ENCODE measurements at places on chromosomes 1 and 21. TPM values are rescaled to one million over a fixed set of nuclear protein-coding genes. Genes with fewer than 3 reads are reported as not detected.

- no peaks in the 10 kb centered on the region for H3K4me1 ChIP-seq
- DNase-seq: no peak
- no peak overlapping the region for H3K4me3 ChIP-seq
- H3K27ac ChIP-seq: no peak overlapping the region
- no peaks in the 10 kb centered on the region for H3K36me3 ChIP-seq
These were observed 133.1 kb downstream of the VAV3 start for GRCh38 chr1:107831921-107832320.

The RER1 gene
- total RNA-seq: 58.2 TPM

- no peaks in the 10 kb centered on the region for H3K4me1 ChIP-seq
- H3K36me3 ChIP-seq: no peaks in the 10 kb centered on the region
- no peak overlapping the region for H3K4me3 ChIP-seq
These were observed 11.9 kb downstream of the FASLG start for GRCh38 chr1:172670791-172671190.

The SLC44A5 gene
- total RNA-seq: 3.0 TPM

GRCh38 chr21:28737674-28738419 lies 254.8 kb downstream of the LTN1 start:
- no peaks in the 10 kb centered on the region for H3K27me3 ChIP-seq
- no peak overlapping the region for H3K27ac ChIP-seq
- no peaks in the 10 kb centered on the region for H3K4me1 ChIP-seq

GRCh38 chr1:162626094-162626493 lies 6.2 kb upstream of the DDR2 start:
- no peak overlapping the region for H3K27ac ChIP-seq
- DNase-seq: no peak
- H3K36me3 ChIP-seq: no peaks in the 10 kb centered on the region
- no peak overlapping the region for H3K4me3 ChIP-seq
- H3K4me1 ChIP-seq: no peaks in the 10 kb centered on the region

- DNase-seq: no peak
- H3K4me3 ChIP-seq: no peak overlapping the region
- no peaks in the 10 kb centered on the region for H3K36me3 ChIP-seq
- no peak overlapping the region for H3K27ac ChIP-seq
These were observed 258.3 kb downstream of the FAF1 start for GRCh38 chr1:50701706-50702317.

- H3K36me3 ChIP-seq: no peaks in the 10 kb centered on the region
- H3K4me1 ChIP-seq: peaks cover 11% of the 10 kb centered on the region
- H3K27ac ChIP-seq: no peak overlapping the region
- H3K27me3 ChIP-seq: no peaks in the 10 kb centered on the region
- H3K4me3 ChIP-seq: no peak overlapping the region
These were observed 23.1 kb upstream of the RAP1A start for GRCh38 chr1:111596499-111596898.

- H3K4me3 ChIP-seq: no peak overlapping the region
- DNase-seq: no peak
- peaks cover 4% of the 10 kb centered on the region for H3K4me1 ChIP-seq
- no peaks in the 10 kb centered on the region for H3K27me3 ChIP-seq
- no peak overlapping the region for H3K27ac ChIP-seq
These were observed 87.2 kb upstream of the CNIH3 start for GRCh38 chr1:224528900-224529299.

- no peaks in the 10 kb centered on the region for H3K36me3 ChIP-seq
- DNase-seq: no peak
- H3K4me1 ChIP-seq: no peaks in the 10 kb centered on the region
- no peak overlapping the region for H3K4me3 ChIP-seq
- no peak overlapping the region for H3K27ac ChIP-seq
These were observed 131.9 kb upstream of the BEND5 start for GRCh38 chr1:48908606-48909005.

DNA sequence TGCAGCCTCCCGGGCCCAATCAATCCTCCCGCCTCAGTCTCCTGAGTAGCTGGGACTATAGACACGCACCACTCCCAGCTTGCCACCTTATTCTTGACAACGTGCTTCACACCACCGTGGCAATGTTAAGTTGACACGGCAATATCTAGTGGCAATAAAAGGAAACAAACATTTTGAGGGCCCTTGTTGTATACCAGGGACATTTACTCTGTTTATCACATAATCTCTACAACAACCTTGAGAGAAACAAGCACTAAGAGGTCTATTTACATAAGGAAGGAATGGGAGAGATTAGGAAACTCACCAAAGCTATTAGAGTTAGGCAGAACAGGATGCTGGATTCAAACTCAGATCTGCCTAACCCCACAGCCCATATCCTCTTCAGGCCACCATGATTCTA lies 3.1 kb downstream of the KLHDC8A start:
- H3K36me3 ChIP-seq: no peaks in the 10 kb centered on the region
- no peak overlapping the region for H3K4me3 ChIP-seq
- no peak overlapping the region for H3K27ac ChIP-seq
- H3K4me1 ChIP-seq: no peaks in the 10 kb centered on the region
- no peak for DNase-seq

- H3K36me3 ChIP-seq: no peaks in the 10 kb centered on the region
- no peaks in the 10 kb centered on the region for H3K27me3 ChIP-seq
- peak overlapping the region; percentile 72 for H3K27ac ChIP-seq
- no peak for DNase-seq
- H3K4me3 ChIP-seq: no peak overlapping the region
- peaks cover 14% of the 10 kb centered on the region for H3K4me1 ChIP-seq
These were observed 6.8 kb upstream of the TRNP1 start for GRCh38 chr1:26986658-26987057.

DNA sequence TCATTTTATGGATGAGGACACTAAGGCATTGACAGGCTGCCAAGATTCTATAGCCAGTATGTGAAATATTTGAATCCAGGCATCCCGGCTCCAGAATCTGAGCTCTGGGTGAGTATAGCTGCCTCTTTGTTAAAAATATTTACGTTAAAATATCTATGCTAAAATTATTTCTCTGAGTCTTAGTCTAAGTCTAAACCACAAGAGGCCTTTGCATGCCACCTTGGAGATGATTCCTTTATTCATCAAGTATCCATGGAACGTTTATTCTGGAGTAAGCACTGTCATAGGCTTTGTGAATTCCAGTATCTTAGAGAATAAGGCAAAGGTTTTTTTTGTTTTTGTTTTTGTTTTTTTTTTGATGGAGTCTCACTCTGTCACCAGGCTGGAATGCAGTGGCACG lies 116.4 kb downstream of the GREM2 start:
- H3K4me1 ChIP-seq: no peaks in the 10 kb centered on the region
- no peaks in the 10 kb centered on the region for H3K36me3 ChIP-seq
- H3K27ac ChIP-seq: no peak overlapping the region
- no peak for DNase-seq
- H3K27me3 ChIP-seq: no peaks in the 10 kb centered on the region

DNA sequence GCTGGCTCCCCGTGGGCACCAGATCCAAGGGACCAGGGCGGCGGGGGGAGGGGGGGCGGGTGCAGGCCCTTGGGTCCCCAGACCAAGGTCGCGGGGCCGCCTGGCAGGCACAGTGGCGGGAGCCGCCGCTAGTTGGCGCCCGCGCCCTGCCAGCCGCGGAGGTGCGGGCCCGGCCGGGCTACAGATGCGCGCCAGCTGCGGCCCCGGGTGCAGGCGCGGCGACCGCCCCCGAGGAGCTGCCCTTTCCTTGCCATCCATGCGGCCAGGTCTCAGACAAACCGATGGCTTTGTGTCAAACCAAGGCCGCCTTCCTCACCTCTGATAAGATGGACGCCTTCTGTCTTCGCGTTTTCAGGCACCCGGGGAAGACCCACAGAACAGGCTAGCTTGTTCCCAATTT lies 2.2 kb upstream of the RUNX3 start:
- DNase-seq: peak; percentile 56
- peaks cover 6% of the 10 kb centered on the region for H3K27me3 ChIP-seq
- no peak overlapping the region for H3K4me3 ChIP-seq
- H3K4me1 ChIP-seq: no peaks in the 10 kb centered on the region
- H3K36me3 ChIP-seq: no peaks in the 10 kb centered on the region

DNA sequence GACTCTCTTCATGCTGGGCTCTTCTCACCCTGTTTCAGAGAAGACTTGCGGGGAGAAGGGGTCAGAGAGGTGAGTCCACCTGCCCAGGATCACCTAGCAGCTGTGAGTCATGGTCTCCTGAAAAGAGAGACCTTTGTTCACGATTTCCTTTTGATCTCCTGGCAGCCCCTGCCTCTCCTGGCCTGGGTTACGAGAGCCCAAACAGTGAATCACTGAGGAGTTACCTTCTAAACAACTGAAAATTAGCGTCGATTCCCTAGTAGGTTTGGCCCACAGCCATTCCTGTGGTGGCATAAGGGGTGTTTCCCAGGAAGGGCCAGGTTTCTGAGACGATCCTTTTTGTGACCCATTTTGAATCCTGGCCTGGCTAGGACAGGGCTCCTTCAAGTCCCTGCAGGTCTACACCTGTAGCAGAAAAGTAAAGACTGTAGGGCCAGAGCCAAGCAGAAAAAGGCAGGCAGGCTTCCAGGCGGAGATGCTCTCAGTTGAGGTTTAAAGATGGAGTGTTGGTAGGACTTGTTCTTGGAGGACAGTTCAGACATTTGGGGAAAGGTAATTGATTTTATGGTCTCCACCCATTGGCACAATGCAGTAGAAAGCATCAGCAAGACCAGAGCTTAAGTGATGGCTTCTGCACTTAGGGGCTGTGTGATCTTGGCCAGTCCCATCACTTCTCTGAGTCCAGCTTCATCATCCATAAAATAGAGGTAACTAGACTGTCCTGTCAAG lies 2.1 kb upstream of the PLA2G2E start:
- no peak for DNase-seq
- H3K4me3 ChIP-seq: no peak overlapping the region
- H3K27ac ChIP-seq: no peak overlapping the region
- no peaks in the 10 kb centered on the region for H3K36me3 ChIP-seq
- H3K27me3 ChIP-seq: no peaks in the 10 kb centered on the region

The TFAP2E gene
- total RNA-seq: 0.18 TPM

GRCh38 chr1:212529211-212529741 lies 79.3 kb upstream of the ATF3 start:
- no peaks in the 10 kb centered on the region for H3K36me3 ChIP-seq
- no peaks in the 10 kb centered on the region for H3K4me1 ChIP-seq
- no peak overlapping the region for H3K27ac ChIP-seq

- no peak overlapping the region for H3K27ac ChIP-seq
- H3K27me3 ChIP-seq: no peaks in the 10 kb centered on the region
- H3K4me1 ChIP-seq: no peaks in the 10 kb centered on the region
- no peaks in the 10 kb centered on the region for H3K36me3 ChIP-seq
- DNase-seq: no peak
- no peak overlapping the region for H3K4me3 ChIP-seq
These were observed 246.5 kb downstream of the TOMM20 start for GRCh38 chr1:234881893-234882771.

DNA sequence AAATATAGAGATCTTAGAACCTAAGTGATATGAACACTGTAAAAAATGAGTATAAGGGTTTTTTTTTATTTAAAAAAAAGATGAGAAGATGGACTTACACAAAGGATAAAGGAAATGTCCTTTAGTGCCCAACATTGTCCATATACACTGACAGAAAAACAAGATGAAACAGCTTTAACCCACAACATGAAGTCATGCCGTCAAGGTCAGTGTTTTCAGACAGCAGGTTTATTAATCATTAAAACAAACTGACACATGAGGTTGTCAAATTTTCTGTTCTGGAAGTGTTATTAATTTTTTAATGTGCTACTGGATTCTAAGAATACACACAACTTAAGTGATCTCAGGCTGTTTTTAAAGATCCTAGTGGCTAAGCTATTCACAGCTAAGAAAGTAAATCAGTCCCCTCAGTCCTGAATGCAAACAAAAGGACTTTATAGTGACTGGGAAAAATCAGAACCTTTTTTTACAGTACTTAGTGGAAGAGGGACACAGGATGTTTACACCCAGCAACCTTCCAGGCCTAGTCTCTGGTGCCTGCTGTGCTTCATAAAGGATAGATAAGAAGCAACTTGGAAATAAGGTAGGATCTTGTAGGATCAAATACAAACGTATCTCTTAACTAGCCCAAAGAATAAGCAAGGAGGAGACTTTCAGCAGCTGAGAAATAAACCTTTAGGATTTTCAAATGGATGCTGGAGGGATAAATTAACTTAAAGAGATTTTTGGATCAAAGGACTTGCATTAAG lies 21.9 kb upstream of the PKN2 start:
- H3K4me1 ChIP-seq: peaks cover 19% of the 10 kb centered on the region
- H3K27me3 ChIP-seq: no peaks in the 10 kb centered on the region
- H3K4me3 ChIP-seq: no peak overlapping the region
- no peak for DNase-seq
- no peaks in the 10 kb centered on the region for H3K36me3 ChIP-seq

GRCh38 chr1:232695621-232696385 lies 65.9 kb upstream of the SIPA1L2 start:
- no peak overlapping the region for H3K27ac ChIP-seq

The ZFYVE9 gene
- total RNA-seq: 14.2 TPM

The TRIM45 gene
- 4.6 TPM for total RNA-seq

DNA sequence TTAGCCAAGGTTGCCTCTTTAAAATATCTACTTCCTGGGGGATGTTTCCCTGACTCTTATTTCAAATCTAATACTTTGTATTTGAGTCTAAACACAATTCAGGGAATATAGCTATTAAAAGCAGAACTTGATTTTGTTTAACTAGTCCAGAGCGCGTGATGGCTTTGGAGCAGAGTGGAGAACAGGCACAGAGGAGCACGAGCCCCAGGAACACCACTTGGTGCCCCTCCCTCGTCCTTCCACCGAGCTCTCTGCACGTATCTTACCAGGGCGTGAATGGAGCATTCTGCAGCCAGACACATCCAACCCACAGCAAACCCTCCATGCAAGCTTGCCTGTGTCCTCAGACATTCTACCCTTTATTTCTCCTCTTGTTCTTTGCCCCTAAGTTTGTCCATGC lies 14.1 kb downstream of the KIF26B start:
- no peak for DNase-seq
- H3K4me3 ChIP-seq: no peak overlapping the region
- no peak overlapping the region for H3K27ac ChIP-seq

The KRTAP19-3 gene
- total RNA-seq: not detected

GRCh38 chr21:29499734-29500343 lies 201.1 kb downstream of the BACH1 start:
- H3K4me1 ChIP-seq: no peaks in the 10 kb centered on the region
- no peaks in the 10 kb centered on the region for H3K36me3 ChIP-seq
- H3K4me3 ChIP-seq: no peak overlapping the region

- no peak for DNase-seq
- no peaks in the 10 kb centered on the region for H3K4me1 ChIP-seq
- no peaks in the 10 kb centered on the region for H3K36me3 ChIP-seq
- no peaks in the 10 kb centered on the region for H3K27me3 ChIP-seq
These were observed 213.8 kb downstream of the SIPA1L2 start for GRCh38 chr1:232416026-232416568.

GRCh38 chr1:40692429-40692895 lies 958 bp downstream of the NFYC start:
- H3K27ac ChIP-seq: peak overlapping the region; percentile 98
- no peaks in the 10 kb centered on the region for H3K36me3 ChIP-seq
- no peaks in the 10 kb centered on the region for H3K27me3 ChIP-seq
- peaks cover 25% of the 10 kb centered on the region for H3K4me1 ChIP-seq
- no peak for DNase-seq

The RAD54L gene
- 0.66 TPM for total RNA-seq

DNA sequence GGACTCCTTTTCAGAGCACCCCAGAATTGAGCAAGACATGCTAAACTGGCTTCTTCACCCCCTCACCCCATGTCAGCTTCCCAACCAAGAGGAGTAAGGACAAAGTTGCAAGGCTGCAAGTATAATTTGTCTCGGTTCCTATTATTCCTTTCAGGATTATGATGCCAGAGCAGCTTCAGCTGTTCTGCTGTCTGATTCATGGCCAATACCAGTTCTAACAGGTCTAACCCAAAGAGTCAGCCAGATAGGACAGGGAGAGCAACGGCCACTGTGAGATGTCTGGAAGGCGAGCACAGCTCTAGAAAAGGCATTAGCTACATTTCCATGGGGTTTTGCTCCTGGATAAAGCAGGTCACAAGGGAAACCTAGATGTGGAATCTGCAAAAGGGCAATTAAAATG lies 53.3 kb upstream of the HOOK1 start:
- H3K36me3 ChIP-seq: no peaks in the 10 kb centered on the region
- H3K27me3 ChIP-seq: no peaks in the 10 kb centered on the region
- peaks cover 5% of the 10 kb centered on the region for H3K4me1 ChIP-seq
- no peak for DNase-seq

Measured in pancreas (tissue), 10 donors.